MCF 10A (cell line): ENCODE measurements at places on chromosomes 3 and 15. TPM values are rescaled to one million over a fixed set of nuclear protein-coding genes. Genes with fewer than 3 reads are reported as not detected.

Gene EIF4A2
- total RNA-seq: 183 and 202 TPM in 2 replicates

Gene RFT1
- 40.1 and 42.7 TPM in 2 replicates for total RNA-seq

Gene CRABP1
- total RNA-seq: not detected in 2 replicates

Gene FAM174B
- 3.5 and 6.5 TPM in 2 replicates for total RNA-seq

Gene XYLB
- total RNA-seq: 4.4 and 6.6 TPM in 2 replicates

Gene P2RY1
- 0.28 and 0.49 TPM in 2 replicates for total RNA-seq

Gene ASB14
- total RNA-seq: not detected in 2 replicates

Gene FAM3D
- not detected in 2 replicates for total RNA-seq

Gene DPPA2
- total RNA-seq: not detected in 2 replicates

Gene ISLR
- not detected in 2 replicates for total RNA-seq

Gene SLC33A1
- 65.6 and 91.7 TPM in 2 replicates for total RNA-seq

Gene GRIP2
- total RNA-seq: not detected in 2 replicates

Gene ADAMTS9
- 0.86 and 1.8 TPM in 2 replicates for total RNA-seq

Gene SKIC8
- total RNA-seq: 54.3 and 56.2 TPM in 2 replicates

Gene FSIP1
- total RNA-seq: 2.2 and 3.2 TPM in 2 replicates

Gene MCF2L2
- total RNA-seq: 2.6 and 3.4 TPM in 2 replicates

Gene CCDC54
- not detected in 2 replicates for total RNA-seq

Gene FANCD2OS
- total RNA-seq: not detected in 2 replicates

Gene SMAD3
- 19.9 and 26.1 TPM in 2 replicates for total RNA-seq

Gene AMT
- total RNA-seq: 3.7 and 4.9 TPM in 2 replicates

Gene FGD5
- total RNA-seq: not detected in 2 replicates

Gene NAALADL2
- total RNA-seq: 3.6 and 4.2 TPM in 2 replicates

Gene SPESP1
- 16.8 and 17.6 TPM in 2 replicates for total RNA-seq

Gene PLA2G4F
- total RNA-seq: 0.30 TPM in 1 of 2 replicates, not detected in the other

Gene SLC22A13
- total RNA-seq: 1.7 and 1.9 TPM in 2 replicates

Gene SMCO1
- total RNA-seq: not detected in 2 replicates

Gene PLA2G4D
- not detected in 2 replicates for total RNA-seq
